Activated T-cell treated with anti-CD3 and anti-CD28 coated beads for 4 hours (primary cell): ENCODE measurements at places on chromosomes 11 and 22.

GRCh38 chr11:85377901-85378300, 249.2 kb downstream of the DLG2 start:
- DNase-seq: no peak

GRCh38 chr11:16984229-16984628, 30.0 kb downstream of the PLEKHA7 start:
- DNase-seq: no peak

DNA sequence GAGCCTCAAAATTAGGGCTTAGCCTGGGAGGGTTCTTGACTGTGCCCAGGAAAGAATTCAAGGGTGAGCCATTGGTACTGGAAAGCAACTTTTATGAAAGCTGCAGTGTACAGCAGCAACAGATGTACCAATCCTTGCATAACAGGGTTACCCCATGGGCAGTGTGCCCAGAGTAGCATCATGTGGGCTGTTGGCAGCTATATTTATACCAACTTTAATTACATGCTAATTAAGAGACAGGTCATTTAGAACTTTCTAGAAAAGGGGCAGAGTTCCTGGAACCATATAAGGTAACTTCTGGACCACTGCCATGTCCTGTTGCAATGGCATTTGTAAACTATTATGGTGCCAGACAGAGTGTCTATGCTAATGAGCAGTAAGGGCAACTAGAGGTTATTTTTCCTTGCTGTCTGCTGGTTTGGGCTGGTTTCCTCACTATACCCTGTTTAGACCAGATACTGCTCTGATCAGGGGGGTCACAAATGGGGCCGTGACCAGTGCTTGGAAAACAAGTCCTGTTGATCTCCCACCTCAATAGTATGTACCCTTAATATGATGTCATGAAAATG, 1120.5 kb upstream of the RAG2 start:
- DNase-seq: no peak

DNA sequence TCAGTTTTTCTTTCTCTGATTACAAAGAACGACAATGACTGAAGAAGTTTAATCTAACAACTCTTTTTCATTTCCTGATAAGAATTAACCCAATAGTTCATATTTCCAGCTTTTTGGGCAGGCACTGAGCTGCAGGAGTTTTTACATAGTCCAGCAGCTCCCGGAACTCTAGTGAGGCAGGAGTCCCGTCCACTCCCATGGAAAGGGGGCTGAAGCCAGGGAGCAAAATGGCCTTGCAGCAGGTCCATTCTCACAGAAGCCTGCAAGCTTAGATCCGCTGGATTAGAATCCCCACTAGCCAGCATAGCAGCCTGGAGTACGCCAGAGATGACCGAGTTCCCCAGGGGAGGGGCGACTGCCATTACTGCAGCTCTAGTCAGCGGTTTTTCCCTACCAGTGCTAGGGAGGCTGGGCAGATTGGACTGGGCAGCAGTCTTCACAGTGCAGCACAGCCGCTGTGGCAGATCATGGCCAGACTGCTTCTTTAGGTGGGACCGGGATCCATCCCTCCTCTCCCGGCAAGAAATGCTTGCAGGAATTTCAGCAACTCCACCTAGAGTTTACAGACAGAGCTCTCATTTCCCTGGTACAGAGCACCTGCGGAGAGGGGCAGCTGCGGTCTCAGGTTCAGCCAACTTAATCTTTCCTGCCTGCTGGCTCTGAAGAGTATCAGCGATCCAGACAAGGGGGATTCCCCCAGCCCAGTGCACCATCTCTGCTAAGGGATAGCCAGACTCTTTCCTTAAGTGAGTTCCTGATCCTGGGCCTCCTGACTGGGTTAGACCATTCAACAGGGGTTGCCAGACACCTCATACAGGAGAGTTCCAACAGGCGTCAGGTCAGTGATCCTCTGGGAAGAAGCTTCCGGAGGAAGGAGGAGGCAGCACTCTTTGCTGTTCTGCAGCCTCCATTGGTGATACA, 742 bp upstream of the CASP4 start:
- DNase-seq: no peak

GRCh38 chr22:26953012-26953883, 295.9 kb downstream of the MIAT start:
- no peak for DNase-seq

DNA sequence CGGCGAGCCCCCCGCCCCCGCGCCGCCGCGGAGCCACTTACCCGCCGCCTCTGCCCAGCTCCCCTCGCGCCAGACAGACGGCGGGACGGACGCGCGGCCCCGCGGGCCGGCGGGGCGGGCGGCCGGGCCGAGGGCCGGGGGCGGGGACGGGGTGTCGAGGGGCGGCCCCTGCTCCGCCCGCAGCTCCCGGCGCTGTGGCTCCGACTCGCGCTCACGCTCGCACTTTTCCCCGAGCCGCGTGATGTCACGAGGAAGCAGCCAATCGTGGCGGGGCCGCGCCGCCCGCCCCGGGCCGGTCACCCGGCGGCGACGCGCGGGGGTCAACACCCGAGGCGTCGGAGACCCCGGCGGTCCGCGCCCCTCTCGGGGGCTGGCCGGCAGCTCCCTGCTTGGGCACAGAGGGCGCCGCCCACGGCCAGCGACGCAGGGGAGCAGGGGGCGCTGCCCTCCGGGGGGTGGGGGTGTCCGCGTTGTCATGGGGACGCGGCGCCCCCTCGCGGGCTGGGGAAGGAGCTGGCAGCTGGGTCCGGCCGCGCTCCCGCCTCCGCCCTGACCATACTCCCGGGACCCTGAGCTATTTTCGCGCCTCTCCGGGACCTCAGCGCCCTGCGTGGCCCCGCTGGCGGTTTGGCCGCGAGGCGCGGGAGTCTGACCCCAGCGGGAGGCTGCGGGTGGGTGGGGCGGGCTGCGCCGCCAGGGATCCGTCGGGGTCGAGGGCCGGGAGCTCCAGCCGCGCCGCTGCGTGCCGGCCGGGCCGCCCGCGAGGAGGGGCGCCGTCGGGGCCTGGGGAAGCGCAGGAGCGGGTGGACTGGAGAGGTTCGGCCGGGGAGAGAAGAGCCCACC, at the start of gene CHRM4:
Gene CHRM4, minus strand, starts transcription at position 199 of the 843 bp plus-strand sequence. CDS start 5,219 bp downstream, outside the sequence.
- DNase-seq: no peak

GRCh38 chr22:47928631-47929030, 1166.2 kb downstream of the TBC1D22A start:
- no peak for DNase-seq

- no peak for DNase-seq
These were observed 81.3 kb downstream of the CLPB start for GRCh38 chr11:72352859-72353551.

GRCh38 chr11:72969894-72970335, 155.7 kb downstream of the ATG16L2 start:
- DNase-seq: no peak

- DNase-seq: no peak
These were observed 9.8 kb downstream of the ZNF74 start for GRCh38 chr22:20403779-20404140.

- DNase-seq: no peak
These were observed 30.2 kb downstream of the PPARA start for GRCh38 chr22:46180370-46181137.

GRCh38 chr11:18798799-18799469, 7.3 kb upstream of the PTPN5 start:
- no peak for DNase-seq

- DNase-seq: no peak
These were observed 43.9 kb downstream of the RRAS2 start for GRCh38 chr11:14315130-14315529.

DNA sequence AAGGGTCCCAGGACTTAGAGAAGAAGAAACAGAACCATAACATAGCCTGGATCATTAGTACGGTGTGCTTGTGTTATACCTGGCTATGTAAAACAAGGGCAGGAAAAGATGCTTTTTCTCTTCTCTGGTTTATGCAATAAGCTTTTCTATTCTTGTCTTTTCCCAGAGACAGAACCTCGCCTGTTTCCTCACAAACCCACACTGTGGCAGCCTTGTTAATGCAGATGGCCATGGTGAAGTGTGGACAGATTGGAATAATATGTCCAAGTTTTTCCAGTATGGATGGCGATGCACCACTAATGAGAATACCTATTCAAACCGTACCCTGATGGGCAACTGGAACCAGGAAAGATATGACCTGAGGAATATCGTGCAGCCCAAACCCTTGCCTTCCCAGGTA, 2.9 kb downstream of the CFAP68 start:
- DNase-seq: no peak

- no peak for DNase-seq
These were observed 49.3 kb upstream of the THY1 start for GRCh38 chr11:119472186-119472855.

DNA sequence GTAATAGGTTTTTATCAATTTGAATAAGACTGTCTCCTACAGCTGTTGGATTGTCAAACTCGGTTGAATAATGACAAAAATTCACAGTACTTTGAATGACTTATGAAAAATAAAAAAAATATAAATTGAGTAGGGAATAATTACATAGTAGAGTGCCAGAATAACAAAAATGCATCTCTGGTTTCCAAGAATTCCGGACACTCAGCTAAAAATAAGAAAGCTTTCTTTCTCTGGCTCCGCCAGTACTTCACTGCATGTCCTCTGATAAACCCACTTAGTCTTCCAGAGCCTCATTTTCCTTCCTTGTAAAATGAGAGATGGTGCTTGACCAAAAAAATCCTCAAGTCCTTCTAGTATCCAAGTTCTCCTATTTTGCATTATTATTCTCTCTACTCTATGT, 374.6 kb upstream of the LUZP2 start:
- DNase-seq: no peak

DNA sequence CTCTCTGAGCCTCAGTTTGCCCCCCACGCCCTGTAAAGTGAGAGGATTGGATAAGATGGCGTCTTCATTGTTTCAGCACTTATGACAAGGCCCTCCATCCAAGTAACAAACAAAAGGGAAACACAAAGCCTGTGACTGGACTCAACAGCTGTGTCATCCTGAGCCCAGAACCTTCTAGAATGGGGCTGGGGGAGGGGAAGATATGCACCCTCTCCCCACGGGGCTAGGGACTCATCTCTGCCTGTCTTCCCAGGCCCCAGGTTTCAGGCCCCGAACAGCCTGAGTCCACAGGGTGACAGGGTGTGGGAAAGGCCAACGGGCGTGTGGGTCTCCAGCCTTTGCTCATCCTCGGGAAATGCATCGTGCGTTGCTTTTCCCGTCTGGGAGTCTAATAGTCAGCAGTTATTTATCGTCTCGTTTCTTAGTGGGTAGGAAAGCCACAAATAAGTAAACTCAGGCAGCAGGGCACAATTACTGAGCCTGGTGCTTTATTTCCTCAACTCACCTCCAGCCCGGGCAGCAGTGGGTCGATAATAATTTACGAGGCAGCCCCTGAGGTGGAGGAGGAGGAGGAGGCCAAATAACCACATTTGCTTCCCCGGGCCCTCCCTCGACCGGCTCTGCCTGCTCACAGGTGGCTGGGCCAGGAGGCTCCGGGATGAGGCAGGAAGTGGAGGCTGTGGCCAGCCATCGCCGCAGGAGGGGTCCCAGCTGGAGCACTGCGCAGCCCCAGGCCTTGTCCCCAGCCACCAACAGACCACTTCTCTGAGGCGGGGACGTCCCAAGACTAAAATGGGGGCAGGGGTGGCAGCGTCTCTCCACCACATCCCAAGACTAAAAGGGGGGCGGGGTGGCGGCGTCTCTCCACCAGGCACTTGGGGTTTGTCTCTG, 54.4 kb downstream of the FLRT1 start:
- DNase-seq: no peak

DNA sequence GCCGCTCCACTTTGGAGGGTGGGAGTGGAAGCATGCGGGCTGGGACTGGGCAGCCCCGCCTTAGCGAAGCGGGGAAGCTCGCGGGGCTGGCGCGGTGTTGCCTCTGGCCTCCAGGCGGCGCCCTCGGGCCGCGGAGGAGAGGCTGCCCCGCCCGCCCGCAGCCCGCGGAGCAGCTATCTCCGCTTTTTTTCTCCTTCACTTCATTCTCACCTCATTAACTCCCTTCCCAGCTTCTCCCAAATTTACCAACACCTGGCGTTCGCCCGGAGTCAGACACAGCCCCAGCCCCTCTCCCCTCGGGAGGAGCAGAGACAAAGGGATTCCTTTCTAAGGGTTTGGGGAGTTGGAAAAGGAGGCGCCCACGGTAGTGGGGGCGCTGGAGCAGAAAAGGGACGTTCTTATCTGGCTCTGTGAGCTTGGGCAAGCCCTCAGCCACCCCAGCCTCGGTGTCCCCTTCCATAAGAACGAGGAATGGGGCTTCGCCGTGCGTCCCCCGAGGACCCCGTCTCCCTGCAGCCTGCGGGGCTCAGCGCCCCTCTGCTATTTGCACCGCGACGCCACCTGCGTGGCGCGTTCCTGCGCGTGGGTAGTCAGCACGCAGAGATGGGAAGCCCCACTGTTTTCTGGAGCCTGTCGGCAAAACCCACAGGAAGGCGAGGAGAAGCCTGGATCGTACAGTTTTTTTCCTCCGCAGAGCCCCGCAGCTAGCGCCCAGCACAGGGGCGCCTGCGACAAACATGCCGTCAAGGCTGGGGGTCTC, 1.5 kb upstream of the WNT11 start:
- DNase-seq: peak; percentile 70

- DNase-seq: no peak
These were observed 209.2 kb upstream of the SORL1-AS1 start for GRCh38 chr11:121661880-121662486.

- DNase-seq: no peak
These were observed 17.0 kb downstream of the USP35 start for GRCh38 chr11:78205691-78206090.

GRCh38 chr11:93000511-93001476, 31.3 kb downstream of the MTNR1B start:
- no peak for DNase-seq

- no peak for DNase-seq
These were observed 130.3 kb upstream of the TBCEL start for GRCh38 chr11:120893440-120894201.

DNA sequence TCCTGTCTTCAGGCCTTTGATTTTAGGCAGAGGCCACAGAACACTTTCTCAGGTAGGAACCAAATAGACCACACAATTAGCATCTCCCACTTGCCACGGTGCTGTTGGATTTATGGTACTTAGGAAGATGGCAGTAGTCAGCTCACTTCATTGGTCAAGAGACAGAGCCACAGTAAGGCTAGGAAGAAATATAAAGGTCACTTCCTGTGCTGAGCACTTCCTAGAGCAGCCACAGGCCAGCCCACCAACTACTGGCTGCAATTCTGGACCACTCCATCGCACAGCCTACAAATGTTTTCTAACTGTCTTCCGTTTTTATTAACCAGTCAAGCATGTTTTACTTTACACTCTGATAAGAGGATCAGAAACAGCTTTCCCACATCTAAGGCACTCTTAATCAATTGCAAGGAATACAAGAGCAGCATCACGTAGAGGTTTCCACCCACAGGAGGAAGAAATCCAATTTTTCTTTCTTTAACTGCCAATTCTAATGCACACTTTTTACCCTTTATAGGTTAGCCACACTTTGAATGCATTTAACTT, 54.7 kb downstream of the ABTB2 start:
- no peak for DNase-seq

DNA sequence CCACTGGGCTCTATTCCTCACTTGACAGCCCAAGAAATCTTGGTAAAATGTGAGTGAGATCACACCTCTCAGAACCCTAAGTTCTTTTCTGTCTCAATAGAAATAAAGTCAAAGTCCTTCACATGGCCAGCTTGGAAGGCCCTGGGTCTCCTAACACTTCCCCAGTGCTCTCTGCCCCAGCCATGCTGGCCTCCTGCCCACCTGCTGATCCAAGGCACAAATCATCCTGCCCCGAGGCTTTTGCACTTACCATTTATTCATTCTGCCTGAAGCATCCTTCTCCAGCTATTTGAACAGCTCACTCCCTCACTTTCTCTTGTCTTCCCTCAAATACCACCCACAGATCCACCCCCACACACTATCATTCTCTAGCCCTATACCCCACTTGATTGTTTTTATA, 26.4 kb downstream of the ISX start:
- DNase-seq: no peak

GRCh38 chr22:38843201-38843656, 599 bp downstream of the NPTXR start:
- no peak for DNase-seq

- no peak for DNase-seq
These were observed 116.1 kb upstream of the VPREB1 start for GRCh38 chr22:22128440-22128839.
